ENCODE measurements at places on chromosomes 3 and 15. TPM values are rescaled to one million over a fixed set of nuclear protein-coding genes. Genes with fewer than 3 reads are reported as not detected.

GRCh38 chr15:63990454-63990853 lies 55.8 kb downstream of the DAPK2 start:
- DNase-seq = no peak

Gene CAMK2N2
- polyA plus RNA-seq = not detected

GRCh38 chr15:47184908-47185801 lies 532.1 kb upstream of the SEMA6D start:
- DNase-seq = peak; percentile 67

Gene UMPS
- polyA plus RNA-seq = 5.3 TPM

DNA sequence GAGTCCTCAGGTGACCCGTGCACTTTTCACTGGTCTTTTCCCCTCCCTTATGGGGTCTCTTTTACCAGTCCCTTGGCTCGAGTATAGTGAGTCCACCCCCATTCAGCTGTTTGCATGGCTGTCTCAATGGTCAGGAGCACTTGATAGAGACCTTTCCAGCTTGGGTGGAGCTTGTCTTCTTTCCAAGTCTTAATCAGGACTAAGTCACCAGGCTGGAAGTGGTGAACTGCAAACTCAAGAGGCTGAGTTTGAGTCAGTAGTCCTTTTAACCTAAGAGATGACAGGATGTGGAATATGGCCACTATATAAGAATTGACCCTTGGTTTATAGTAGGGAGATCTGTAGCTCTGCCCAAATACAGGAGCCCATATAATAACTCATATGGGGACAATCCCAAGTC lies 279.7 kb downstream of the PYDC2 start:
- no peak for DNase-seq

Gene PIGBOS1
- 21.7 TPM for polyA plus RNA-seq

DNA sequence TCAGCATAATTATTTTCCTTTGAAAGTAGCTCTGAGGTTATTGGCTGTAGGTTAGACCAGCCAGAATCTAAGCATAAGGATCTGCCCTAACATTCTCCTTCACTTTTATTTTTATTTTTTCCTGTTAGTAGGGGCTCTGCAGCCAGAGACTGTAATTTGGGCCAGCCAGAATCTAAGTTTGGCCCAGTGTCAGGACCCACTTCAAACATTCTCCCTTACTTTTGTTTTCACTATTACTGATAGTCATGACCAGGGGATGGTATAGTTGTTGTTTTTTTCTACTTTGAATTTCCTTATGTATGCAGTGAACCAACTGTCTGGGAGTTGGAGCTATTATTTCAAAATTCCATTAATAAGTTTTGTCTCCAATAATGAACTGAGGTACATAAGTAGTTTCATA lies 121.0 kb upstream of the MBNL1 start:
- no peak for DNase-seq

DNA sequence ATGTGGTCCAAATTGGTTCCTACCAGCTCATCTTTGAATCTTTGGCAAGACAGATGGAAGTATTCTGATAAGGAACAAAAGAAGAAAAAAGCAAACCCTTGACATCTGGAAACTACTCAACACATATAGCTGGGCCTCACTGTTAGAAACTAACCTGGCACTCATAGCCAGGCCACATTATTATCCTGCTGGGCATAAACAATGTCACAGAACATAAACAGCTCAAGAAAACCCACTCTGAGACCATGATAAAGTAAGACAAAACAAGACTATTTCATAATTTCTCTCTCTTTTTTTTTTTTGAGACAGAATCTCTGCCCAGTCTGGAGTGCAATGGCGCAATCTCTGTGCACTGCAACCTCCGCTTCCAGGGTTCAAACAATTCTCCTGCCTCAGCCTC lies 1093.2 kb downstream of the FHIT start:
- no peak for DNase-seq

GRCh38 chr15:53437985-53438841 lies 321.2 kb downstream of the WDR72 start:
- no peak for DNase-seq

DNA sequence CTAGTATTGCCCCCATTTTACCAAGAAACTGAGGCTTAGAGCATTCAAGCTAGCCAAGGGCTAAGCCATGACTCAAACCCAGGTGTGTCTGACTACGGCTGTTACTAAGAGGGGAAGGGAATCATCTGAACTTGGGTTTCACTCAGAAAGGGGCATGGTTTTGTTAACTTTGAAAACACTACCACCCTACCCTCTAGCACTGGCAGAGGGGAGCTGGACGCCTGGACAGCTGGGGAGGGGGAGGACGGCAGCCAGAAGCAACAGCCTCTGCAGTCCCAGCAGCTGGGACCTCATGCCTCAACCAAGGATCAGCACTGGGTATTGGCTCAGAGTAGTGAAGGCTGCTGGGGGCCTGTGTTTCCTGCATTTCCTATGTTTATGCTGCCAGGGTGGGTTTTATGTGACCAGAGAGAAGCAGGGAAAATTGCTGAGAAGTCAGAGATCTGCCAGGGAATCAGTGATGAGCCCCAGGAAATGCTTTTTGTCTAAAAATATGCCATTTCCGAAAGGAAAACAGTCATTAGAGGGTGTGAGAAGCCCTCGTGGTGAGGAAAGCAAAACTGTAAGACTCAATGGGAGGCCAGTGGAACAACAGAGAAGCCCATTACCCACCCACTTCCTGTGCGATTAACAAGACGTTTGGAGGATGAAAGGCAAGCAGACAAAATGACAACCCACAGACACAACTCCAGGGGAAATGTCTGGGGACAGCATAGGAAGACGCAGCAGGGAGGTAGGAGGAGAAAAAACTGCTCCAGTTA lies 41.2 kb downstream of the LIPC start:
- no peak for DNase-seq

DNA sequence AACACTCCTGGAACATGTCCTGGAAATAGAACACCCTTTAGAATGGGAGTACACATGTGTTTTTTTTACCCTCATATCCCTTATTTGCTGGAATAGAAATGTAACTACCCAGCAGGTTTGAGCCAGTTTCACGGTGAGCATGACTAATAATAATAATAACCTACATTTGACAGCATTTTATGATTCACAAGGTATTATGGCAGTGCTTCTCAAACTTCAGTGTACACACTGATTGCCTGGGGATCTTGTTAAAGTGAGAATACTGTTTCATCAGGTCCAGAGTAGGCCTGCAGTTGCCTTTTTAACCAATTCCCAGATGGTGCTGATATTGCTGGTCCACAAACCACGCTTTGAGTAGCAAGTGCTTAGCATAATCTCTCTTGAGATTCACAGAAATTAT lies 63.9 kb downstream of the NFKBIZ start:
- no peak for DNase-seq

Gene ARL14
- polyA plus RNA-seq = 1.3 TPM

DNA sequence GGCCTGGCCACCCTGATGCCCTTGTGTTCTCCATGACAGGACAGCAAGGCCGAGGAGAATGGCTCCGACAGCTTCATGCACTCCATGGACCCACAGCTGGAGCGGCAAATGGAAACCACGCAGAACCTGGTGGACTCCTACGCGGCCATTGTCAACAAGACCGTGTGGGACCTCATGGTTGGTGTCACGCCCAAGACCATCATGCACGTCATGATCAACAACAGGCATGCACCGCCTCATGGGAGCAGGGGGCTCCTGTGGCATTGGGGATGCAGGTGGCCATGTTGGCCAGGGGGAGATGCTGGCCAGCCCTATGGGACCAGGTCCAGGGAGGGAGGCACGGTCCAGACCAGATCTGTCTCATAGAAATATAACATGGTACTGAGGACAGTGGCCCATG lies 62.9 kb downstream of the GOLGA8B start:
- DNase-seq = no peak

DNA sequence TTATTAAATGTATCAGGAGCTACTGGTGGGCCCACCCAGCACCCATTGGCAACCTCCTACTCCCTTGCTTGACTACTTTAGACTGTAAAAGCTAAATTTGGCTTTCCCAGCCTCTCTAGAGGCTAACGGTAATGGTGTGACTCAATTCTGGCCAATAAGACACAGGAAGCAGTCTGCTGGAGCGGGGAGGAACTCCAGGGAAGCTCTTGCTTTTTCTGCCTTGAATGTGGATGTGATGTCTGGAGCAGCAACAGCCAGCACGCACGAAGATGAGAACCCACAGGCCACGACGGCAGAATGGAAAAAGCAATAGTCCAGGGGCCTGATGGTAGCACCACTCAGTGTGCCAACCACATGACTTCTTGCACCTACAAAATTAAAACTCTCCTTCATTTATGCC lies 39.9 kb downstream of the RAB6B start:
- no peak for DNase-seq

Gene ZNF106
- polyA plus RNA-seq = 30.4 TPM

DNA sequence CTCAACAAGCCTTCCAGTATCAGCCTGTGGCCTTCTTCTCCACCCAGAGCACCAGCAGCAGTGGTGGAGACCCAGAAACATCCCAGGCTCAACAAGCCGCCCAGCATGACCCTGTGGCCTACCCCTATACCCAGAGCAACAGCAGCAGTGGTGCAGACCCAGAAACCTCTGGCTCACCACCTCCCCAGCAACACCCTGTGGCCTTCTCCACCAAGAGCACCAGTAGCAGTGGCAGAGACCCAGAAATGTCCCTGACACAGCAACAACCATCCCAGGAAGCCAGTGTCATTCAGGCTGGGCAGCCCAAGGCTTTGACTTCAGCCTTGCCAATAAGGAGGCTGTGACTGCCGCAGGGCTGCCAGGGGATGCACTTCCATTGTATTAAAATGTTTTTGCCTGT lies 16.3 kb upstream of the EMC3 start:
- DNase-seq = no peak

Gene TMC3
- not detected for polyA plus RNA-seq

Gene CCDC33
- not detected for polyA plus RNA-seq

Gene DLEC1
- polyA plus RNA-seq = 0.25 TPM

- no peak for DNase-seq
These were observed 29.3 kb upstream of the SH3BP5 start for GRCh38 chr3:15361494-15362214.

DNA sequence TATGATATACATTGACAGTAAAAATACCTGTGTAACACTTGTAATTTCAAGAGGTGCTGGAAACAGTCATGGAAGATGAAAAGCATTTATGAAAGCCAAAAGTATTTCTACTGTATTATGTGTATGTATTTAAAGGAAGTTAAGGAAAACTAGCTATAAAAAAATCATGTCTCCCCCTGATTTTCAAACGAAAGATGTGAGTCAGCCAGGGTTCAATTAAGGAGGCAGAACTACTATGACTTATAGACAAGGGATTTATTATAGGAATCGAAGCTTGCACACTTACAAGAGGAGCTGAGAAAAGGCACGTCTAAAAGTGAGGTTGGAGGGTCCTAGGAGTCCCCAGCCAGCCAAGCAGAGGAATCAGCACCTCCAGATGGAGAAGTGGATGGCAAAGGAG lies 119.4 kb downstream of the SUCLG2 start:
- no peak for DNase-seq

- no peak for DNase-seq
These were observed 387.6 kb downstream of the NAALADL2 start for GRCh38 chr3:175246766-175247165.

Gene DENND6A
- 17.5 TPM for polyA plus RNA-seq

GRCh38 chr15:87589134-87589533 lies 667.4 kb downstream of the NTRK3 start:
- no peak for DNase-seq

DNA sequence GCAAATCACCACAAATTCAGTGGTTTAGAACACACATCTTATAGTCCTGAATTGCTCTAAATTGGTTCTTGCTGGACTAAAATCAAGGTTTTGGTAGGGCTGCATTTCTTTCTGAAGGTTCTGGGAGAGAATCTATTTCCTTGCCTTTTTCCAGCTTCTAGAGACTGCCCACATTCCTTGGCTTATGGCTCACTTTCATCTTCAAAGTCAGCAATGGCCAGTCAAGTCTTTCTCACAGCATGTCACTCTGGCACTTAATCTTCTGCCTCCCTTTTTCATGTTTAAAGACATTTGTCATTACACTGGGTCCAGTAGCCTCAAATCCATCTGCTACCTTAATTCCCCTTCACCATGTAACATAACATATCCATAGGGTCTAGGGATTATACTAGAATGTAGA lies 149.0 kb downstream of the NEK10 start:
- DNase-seq = no peak

DNA sequence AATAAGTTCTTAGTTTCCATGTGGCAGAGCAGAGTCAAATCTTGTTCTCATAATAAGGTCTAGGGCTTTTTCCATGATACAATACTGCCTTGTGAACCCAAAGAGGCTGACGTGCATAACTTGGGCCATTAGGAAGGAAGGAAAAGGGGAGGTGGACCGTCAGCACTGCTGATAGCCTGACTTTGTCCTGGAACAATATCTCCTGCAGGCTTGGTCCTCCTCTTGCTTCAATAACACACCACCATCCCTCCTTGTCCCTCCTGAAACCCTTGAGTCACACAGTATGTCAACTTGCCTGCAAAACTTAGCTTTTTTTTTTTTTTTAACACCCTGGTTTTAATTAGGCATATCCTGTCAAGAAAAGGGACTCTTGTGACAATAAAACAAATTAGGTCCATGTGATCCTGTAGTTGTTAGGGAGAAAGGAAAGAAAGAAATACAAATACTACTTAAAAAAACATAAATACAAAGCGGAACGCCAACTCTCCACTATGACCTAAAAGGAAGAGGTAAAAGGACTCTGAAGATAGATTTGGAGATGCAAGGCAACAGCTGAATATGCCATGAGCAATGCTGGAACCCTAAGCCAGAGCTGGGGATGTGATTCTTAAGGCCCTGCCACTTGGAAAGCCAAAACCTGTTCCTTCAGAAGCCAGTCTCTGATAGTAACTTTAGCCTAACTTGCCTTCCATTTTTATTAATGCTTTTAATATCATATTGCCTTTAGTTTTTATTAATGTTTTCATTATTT lies 67.0 kb downstream of the WWTR1 start:
- DNase-seq = no peak

DNA sequence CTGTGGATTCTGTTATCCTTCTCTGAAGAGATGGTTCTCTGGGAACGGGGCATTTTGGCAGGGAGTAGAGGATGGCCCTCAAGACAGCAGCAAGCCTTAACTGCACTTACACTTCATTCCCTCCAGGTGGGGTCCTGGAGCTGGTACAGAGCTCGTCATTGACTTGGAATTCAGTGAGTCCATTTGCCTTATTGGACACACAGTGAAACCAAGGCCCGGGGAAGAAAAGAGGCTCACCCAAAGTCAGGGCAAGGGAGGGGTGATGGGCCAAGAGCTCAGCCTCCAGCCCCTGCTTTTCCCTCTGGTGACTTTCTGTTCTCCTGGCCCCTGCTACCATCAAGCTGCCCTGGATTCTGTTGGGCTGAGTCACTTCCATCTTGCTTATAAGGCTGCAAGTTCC lies 125.6 kb downstream of the ETFA start:
- DNase-seq = no peak
